ENCODE measurements at places on chromosomes 2 and 18. TPM values are rescaled to one million over a fixed set of nuclear protein-coding genes. Genes with fewer than 3 reads are reported as not detected.

DNA sequence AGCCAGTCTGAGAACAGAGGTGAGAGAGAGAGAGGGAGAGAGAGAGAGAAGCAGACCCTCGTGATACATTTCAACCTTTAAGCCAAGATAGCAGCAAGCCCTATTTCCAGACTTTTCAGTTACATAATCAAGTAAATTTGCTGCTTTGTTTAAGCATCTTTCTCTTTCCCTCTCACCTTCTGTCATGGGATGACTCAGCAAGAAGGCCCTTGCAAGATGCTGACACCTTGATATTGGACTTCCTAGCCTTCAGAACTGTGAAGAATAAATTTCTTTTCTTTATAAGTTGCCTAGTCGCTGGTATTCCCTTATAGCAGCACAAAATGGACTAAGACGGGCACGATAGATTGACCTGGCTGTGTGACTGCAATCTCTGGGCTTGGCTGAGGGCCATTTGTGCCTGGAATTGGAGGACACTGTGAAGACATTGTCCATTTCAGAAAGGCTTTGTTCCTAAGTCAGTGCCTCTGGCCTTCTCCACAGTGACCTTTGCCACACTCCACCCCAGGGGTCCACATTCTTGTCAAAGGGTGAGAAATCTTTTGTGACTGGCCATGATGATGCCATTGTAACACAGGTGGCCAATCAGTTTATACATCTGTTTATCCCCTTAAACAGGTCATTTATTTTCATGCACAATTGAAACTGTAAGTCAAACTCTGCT is 51.3 kb upstream of the ITSN2 start:
- no peaks in the 10 kb centered on the region for H3K36me3 ChIP-seq
- no peaks in the 10 kb centered on the region for H3K4me1 ChIP-seq
- H3K27me3 ChIP-seq: no peaks in the 10 kb centered on the region
- DNase-seq: no peak
- no peak overlapping the region for H3K4me3 ChIP-seq

- no peaks in the 10 kb centered on the region for H3K27me3 ChIP-seq
- no peak overlapping the region for H3K27ac ChIP-seq
- no peak overlapping the region for H3K4me3 ChIP-seq
- H3K4me1 ChIP-seq: no peaks in the 10 kb centered on the region
- no peaks in the 10 kb centered on the region for H3K36me3 ChIP-seq
Measured at GRCh38 chr2:14533131-14533757, 99.3 kb upstream of the LRATD1 start.

- H3K4me3 ChIP-seq: no peak overlapping the region
- no peaks in the 10 kb centered on the region for H3K4me1 ChIP-seq
- no peaks in the 10 kb centered on the region for H3K36me3 ChIP-seq
- no peaks in the 10 kb centered on the region for H3K27me3 ChIP-seq
- no peak overlapping the region for H3K27ac ChIP-seq
Measured at GRCh38 chr18:51510020-51510419, 312.5 kb upstream of the MEX3C start.

GRCh38 chr2:48069769-48070168 is 163.5 kb upstream of the FBXO11 start:
- no peaks in the 10 kb centered on the region for H3K4me1 ChIP-seq
- no peaks in the 10 kb centered on the region for H3K27me3 ChIP-seq
- no peak overlapping the region for H3K27ac ChIP-seq
- H3K4me3 ChIP-seq: no peak overlapping the region
- no peak for DNase-seq
- no peaks in the 10 kb centered on the region for H3K36me3 ChIP-seq

DNA sequence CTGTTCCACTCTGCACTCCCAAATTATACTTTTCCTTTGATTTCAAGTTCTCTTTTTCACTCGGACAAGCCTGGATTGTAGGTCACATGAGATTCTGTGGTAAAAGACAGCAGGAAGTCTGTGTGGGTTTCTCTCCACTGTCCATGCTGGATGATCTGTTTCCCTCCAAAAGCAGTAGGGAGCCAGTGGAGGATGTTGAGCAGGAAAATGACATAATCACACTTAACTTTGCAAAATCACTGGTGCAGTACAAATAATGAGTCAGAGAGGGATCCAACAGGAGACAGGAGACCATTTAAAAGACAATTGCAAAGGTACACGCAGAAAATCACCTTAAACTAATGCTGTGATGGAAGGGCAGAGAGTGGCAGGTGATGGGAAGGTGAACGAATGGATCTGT is 301.3 kb downstream of the ZNF407 start:
- no peaks in the 10 kb centered on the region for H3K36me3 ChIP-seq
- peaks cover 3% of the 10 kb centered on the region for H3K4me1 ChIP-seq
- H3K4me3 ChIP-seq: no peak overlapping the region
- no peaks in the 10 kb centered on the region for H3K27me3 ChIP-seq
- no peak for DNase-seq

DNA sequence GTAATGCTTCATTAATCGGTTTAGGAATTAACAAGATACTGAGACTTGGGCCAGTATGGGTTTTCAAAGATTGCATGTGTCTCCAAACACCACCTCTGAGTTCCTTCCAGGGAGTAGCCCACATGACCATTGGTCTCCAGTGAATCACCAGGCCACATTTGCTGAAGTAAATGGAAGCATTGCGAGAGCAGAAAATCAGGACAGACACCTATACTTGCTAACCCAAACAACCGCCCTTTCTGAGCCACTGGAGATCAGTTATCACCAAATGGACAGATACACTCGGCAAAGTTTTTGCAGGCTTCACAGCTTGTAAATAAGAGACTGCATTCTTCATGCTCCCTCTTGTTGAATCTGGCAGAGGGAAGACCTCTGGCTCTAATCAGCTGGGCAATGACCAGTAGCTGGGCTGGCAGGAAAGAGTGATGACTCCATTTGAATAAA is 40.9 kb downstream of the GATA6 start:
- H3K36me3 ChIP-seq: no peaks in the 10 kb centered on the region
- H3K4me1 ChIP-seq: no peaks in the 10 kb centered on the region
- H3K27ac ChIP-seq: no peak overlapping the region
- H3K27me3 ChIP-seq: no peaks in the 10 kb centered on the region
- no peak for DNase-seq

DNA sequence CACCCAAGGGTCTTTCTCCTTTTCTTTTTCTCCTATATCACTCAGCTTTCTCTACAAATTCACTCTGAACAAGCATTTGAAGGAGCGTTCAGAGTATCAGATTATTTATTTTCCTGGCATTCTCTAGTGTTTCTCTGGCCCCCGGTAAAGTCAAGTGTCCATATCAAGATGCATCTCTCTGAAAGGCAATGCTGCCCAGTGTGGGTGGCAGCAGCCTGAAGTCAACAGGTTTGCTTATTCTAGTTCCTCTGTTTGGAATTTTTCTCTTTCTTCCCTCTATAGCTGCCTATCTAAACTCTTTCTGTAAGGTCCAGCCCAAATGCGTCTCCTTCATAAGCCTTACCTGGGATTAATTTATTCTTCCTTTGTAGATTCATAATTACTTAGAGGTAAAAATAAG is 526.2 kb upstream of the TNP1 start:
- no peaks in the 10 kb centered on the region for H3K4me1 ChIP-seq
- H3K27ac ChIP-seq: no peak overlapping the region
- H3K27me3 ChIP-seq: no peaks in the 10 kb centered on the region
- no peak overlapping the region for H3K4me3 ChIP-seq
- no peaks in the 10 kb centered on the region for H3K36me3 ChIP-seq
- no peak for DNase-seq

- H3K4me3 ChIP-seq: no peak overlapping the region
- H3K36me3 ChIP-seq: peaks cover 3% of the 10 kb centered on the region
- peak; percentile 75 for DNase-seq
- H3K27ac ChIP-seq: no peak overlapping the region
Measured at GRCh38 chr18:79302120-79302519, 93.6 kb upstream of the NFATC1 start.

DNA sequence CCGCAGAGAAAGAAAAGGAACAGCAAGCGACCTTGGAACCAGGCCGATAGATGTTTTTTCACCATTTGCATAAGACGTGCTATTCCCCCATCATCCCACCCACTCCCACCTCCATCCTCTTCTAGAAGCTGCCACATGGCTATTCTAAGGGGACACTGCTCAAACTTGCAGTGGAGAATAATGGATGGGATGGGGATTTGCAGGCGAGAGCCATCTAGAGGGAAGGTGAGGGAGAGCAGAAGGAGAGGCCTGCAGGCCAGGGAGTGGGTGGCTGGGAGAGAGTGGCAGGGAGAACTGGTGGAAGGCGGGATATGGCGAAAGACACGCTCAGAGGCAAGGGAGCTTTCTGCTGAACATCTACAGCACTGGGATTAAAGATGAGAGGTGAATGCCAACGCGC is 84.9 kb downstream of the MAPK4 start:
- H3K4me3 ChIP-seq: no peak overlapping the region
- H3K36me3 ChIP-seq: no peaks in the 10 kb centered on the region
- no peak for DNase-seq
- no peak overlapping the region for H3K27ac ChIP-seq
- H3K27me3 ChIP-seq: no peaks in the 10 kb centered on the region

Gene RRM2
- total RNA-seq: 216 TPM

- no peaks in the 10 kb centered on the region for H3K4me1 ChIP-seq
- H3K4me3 ChIP-seq: no peak overlapping the region
Measured at GRCh38 chr2:52356556-52356955, 1324.6 kb upstream of the NRXN1 start.

Gene CNTNAP5
- total RNA-seq: not detected

DNA sequence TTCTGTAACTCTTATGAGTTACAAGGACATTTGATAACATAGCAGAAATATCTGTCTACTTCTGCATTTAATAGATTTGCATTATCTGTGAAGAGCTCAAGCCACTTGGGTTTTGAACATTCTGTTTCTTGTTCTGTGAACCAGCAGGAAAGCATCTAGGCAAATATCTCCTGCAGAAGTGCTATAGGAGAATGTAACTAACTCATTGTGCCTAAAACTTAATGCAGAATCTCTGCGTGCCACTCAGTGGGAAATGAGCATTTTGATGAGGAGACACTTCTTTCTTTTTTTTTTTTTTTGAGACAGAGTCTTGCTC is 63.5 kb downstream of the MYOM1 start:
- no peaks in the 10 kb centered on the region for H3K4me1 ChIP-seq
- H3K27ac ChIP-seq: no peak overlapping the region
- no peaks in the 10 kb centered on the region for H3K27me3 ChIP-seq
- no peak for DNase-seq
- H3K4me3 ChIP-seq: no peak overlapping the region
- H3K36me3 ChIP-seq: no peaks in the 10 kb centered on the region

- DNase-seq: peak; percentile 46
- H3K27ac ChIP-seq: peak overlapping the region; percentile 48
- H3K4me1 ChIP-seq: no peaks in the 10 kb centered on the region
Measured at GRCh38 chr2:163347982-163348856, 387.6 kb downstream of the FIGN start.

- no peaks in the 10 kb centered on the region for H3K4me1 ChIP-seq
- H3K27me3 ChIP-seq: no peaks in the 10 kb centered on the region
- H3K4me3 ChIP-seq: no peak overlapping the region
- H3K36me3 ChIP-seq: no peaks in the 10 kb centered on the region
Measured at GRCh38 chr18:76306685-76307292, 188.3 kb downstream of the ZNF516 start.

- H3K4me3 ChIP-seq: no peak overlapping the region
- H3K27ac ChIP-seq: no peak overlapping the region
- H3K27me3 ChIP-seq: no peaks in the 10 kb centered on the region
- no peaks in the 10 kb centered on the region for H3K36me3 ChIP-seq
- peak; percentile 29 for DNase-seq
Measured at GRCh38 chr2:19738707-19739106, 163.1 kb downstream of the TTC32 start.

Gene TXNDC2
- total RNA-seq: not detected

DNA sequence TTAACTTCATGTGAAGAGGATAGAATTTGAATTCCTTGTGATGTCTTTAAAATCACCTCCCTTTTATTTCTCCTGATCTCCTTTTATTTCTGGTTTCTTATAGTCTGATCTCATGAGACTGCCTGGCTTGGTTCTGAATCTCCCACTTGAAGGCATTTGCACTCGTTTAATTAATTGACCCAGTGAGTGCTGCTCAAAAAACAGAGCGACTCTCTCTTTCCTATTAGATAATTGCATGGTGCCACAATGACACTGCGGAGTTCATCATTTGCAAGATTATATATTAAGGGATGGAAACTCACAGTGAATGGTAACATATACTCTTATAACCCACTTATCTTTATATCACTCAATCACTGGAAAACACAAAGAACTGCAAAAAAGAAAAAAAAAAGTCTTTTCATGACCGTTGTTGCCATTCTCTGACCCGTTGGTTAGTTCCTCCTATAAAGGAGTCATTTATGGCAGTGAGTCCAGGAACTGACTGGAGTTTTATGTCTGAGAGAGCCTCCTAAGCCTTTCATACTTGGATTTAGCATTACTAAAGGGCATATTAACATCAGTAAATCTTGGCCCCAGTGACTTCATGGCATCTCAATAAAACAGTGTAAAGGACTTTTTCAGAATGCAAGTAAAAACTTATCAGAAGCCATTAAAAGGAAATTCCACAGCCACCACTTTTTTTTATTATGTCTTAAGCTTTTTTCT is 103.3 kb upstream of the EPHA4 start:
- H3K27ac ChIP-seq: no peak overlapping the region
- H3K4me3 ChIP-seq: no peak overlapping the region
- no peak for DNase-seq
- no peaks in the 10 kb centered on the region for H3K27me3 ChIP-seq
- no peaks in the 10 kb centered on the region for H3K4me1 ChIP-seq

Gene COL3A1
- 119 TPM for total RNA-seq

GRCh38 chr18:23585007-23585871 is 1.1 kb downstream of the NPC1 start:
- H3K4me1 ChIP-seq: peaks cover 5% of the 10 kb centered on the region
- H3K27ac ChIP-seq: peak overlapping the region; percentile 100
- no peaks in the 10 kb centered on the region for H3K27me3 ChIP-seq
- no peaks in the 10 kb centered on the region for H3K36me3 ChIP-seq
- DNase-seq: peak; percentile 40
- peak overlapping the region; percentile 94 for H3K4me3 ChIP-seq

Gene GCG
- total RNA-seq: 55.8 TPM

GRCh38 chr18:76565238-76566173 is 70.5 kb upstream of the ZNF516 start:
- H3K27me3 ChIP-seq: no peaks in the 10 kb centered on the region
- H3K4me1 ChIP-seq: peaks cover 3% of the 10 kb centered on the region
- H3K27ac ChIP-seq: peak overlapping the region; percentile 74
- peak; percentile 58 for DNase-seq

Gene PRSS56
- total RNA-seq: not detected

- H3K4me1 ChIP-seq: no peaks in the 10 kb centered on the region
- H3K36me3 ChIP-seq: no peaks in the 10 kb centered on the region
- H3K27me3 ChIP-seq: no peaks in the 10 kb centered on the region
- no peak overlapping the region for H3K27ac ChIP-seq
Measured at GRCh38 chr2:191404568-191404991, 159.4 kb downstream of the MYO1B start.

- no peak for DNase-seq
- no peaks in the 10 kb centered on the region for H3K4me1 ChIP-seq
- no peak overlapping the region for H3K27ac ChIP-seq
- no peak overlapping the region for H3K4me3 ChIP-seq
- no peaks in the 10 kb centered on the region for H3K36me3 ChIP-seq
Measured at GRCh38 chr18:69870736-69871135, 76.9 kb downstream of the CD226 start.

- H3K27ac ChIP-seq: no peak overlapping the region
- no peaks in the 10 kb centered on the region for H3K4me1 ChIP-seq
- no peaks in the 10 kb centered on the region for H3K36me3 ChIP-seq
- no peak overlapping the region for H3K4me3 ChIP-seq
Measured at GRCh38 chr2:136134126-136134525, 16.2 kb upstream of the CXCR4 start.
